Body of pancreas (tissue), 4 donors: ENCODE measurements at places on chromosomes 6 and 20.
A peak's percentile ranks its signal among the peaks of the same experiment; 100 is the strongest.

- peak; percentile 49 for DNase-seq
These were observed 293.0 kb upstream of the PRDM1 start for GRCh38 chr6:105793130-105793529.

- DNase-seq: no peak
These were observed 109.8 kb downstream of the TRERF1 start for GRCh38 chr6:42341771-42342553.

- no peak for DNase-seq
These were observed 127.9 kb upstream of the NXT1 start for GRCh38 chr20:23222531-23223200.

GRCh38 chr20:48721324-48722001 is 106.3 kb downstream of the PREX1 start:
- DNase-seq: no peak

DNA sequence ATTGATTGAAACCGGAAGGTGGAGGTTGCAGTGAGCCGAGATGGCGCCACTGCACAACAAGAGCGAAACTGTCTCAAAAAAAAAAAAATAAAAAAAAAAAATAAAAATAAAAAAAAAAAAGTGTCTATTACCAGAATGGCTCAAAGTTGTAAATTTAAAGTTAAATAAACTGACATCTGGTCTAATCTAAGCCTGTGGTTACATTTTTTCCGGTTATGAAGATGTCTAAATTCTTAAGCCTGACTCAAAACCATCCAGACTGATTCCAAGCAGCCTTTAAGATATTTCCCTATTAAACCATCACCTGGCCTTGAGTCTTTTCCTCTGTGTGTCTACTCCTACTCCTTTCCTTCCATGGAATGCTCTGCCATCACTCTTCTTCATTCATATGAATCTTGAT is 371.7 kb upstream of the RUNX2 start:
- DNase-seq: no peak

GRCh38 chr20:10951216-10951615 is 277.4 kb upstream of the JAG1 start:
- no peak for DNase-seq

DNA sequence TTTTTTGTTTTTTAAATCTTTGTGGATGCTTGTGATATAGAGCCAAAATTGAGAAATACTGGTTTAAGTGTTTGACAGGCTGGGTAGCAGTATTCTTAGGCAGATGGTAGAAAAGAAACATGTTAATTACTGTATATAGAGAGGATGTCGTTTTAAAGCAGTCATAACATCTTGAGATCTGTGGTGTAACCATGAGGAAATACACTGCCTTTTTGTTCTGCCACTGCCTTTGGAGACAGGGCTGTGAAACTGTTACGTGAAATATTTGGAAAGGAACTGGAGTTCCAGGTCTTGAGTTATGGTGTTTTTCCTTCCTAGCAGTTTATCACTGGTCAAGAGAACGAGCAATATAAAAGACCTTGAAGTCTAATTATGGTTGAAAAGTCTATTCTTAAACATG is 19.5 kb downstream of the STXBP5 start:
- no peak for DNase-seq

- DNase-seq: no peak
These were observed 8.3 kb downstream of the CD109 start for GRCh38 chr6:73704260-73704659.

DNA sequence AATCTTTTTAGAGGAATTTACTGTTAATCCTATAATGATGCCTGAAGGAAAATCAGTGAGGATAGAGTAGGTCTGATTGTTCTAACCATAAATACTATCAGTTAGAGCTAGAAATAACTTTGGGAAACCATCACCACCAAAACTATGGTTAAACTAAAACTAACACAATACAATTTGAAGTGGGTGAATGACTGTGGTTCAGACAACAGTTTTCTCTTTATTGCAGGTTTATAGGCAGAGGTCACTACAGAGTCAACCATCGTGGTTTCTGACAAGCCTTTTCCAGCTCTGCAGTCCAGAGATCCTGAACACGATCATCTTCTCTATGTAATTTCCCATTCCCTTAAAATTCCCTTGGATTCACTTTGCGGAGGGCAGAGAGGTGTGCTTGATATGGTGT is 134.3 kb downstream of the IBTK start:
- DNase-seq: no peak

- no peak for DNase-seq
These were observed 339.9 kb upstream of the RNF217 start for GRCh38 chr6:124622351-124622750.

- peak; percentile 16 for DNase-seq
These were observed 16.5 kb downstream of the SMLR1 start for GRCh38 chr6:130843575-130844320.
